ENCODE measurements at places on chromosomes 4 and X. TPM values are rescaled to one million over a fixed set of nuclear protein-coding genes. Genes with fewer than 3 reads are reported as not detected.

DNA sequence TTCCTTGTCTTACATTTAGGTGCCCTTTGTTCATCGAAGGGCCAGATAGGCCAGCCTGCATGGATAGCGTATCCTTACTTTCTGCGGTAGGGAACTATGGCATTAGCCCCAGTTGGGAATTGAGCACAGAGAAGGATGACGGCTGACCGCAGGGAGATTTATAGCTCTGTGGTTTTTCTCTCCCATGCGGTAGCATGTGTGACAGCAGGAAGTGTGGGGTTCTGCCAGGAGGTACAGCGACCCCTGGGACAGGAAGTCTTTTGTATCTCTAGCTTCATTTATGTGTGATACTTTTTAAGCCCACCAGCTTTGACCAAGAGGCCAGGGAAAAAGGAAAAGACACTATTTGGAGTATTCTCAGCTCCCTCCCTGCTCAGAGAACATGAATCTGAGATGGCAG lies 33.1 kb downstream of the GAB3 start:
- no peak overlapping the region for H3K27ac ChIP-seq
- no peaks in the 10 kb centered on the region for H3K36me3 ChIP-seq
- H3K4me1 ChIP-seq = peaks cover 34% of the 10 kb centered on the region

The ANOS1 gene
- 3.5 TPM for total RNA-seq

DNA sequence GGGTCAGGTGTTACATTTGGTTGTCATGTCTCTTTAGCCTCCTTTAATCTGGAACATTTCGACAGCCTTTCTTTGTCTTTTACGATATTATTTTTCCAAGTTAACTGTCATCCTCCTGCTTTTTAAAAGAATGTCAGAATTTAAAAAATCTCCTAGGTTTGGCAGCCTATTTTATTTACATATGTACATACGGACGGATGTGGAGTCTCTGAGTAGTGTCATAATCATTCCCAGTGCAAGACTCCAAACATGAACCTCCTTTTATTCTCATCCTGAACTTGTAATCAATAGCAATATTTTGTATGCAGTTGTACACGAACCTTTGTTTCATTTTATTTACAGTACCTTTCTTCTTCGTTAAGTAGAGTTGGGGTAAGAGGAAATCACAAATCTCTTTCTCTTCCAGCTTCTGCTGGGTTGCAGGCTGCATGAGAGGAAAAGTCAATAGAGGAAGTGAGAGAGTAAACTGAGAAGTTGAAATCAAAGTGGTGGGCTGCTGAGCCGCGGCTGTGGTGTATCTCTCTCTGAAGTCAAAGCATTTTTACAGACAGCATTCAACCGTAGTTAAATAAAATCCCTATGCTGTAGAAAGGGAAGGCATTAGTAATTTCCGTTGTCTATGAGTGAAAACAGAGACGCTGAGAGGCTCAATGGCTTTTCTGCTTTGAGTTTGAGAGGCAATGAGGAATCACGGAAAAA lies 53.9 kb upstream of the RPS6KA3 start:
- no peaks in the 10 kb centered on the region for H3K27me3 ChIP-seq
- no peaks in the 10 kb centered on the region for H3K36me3 ChIP-seq
- H3K4me1 ChIP-seq = no peaks in the 10 kb centered on the region
- no peak overlapping the region for H3K27ac ChIP-seq

- H3K4me3 ChIP-seq = no peak overlapping the region
- no peak for DNase-seq
- no peaks in the 10 kb centered on the region for H3K36me3 ChIP-seq
- no peak overlapping the region for H3K27ac ChIP-seq
Measured at GRCh38 chr4:89898304-89898716, 3.7 kb downstream of the MMRN1 start.

DNA sequence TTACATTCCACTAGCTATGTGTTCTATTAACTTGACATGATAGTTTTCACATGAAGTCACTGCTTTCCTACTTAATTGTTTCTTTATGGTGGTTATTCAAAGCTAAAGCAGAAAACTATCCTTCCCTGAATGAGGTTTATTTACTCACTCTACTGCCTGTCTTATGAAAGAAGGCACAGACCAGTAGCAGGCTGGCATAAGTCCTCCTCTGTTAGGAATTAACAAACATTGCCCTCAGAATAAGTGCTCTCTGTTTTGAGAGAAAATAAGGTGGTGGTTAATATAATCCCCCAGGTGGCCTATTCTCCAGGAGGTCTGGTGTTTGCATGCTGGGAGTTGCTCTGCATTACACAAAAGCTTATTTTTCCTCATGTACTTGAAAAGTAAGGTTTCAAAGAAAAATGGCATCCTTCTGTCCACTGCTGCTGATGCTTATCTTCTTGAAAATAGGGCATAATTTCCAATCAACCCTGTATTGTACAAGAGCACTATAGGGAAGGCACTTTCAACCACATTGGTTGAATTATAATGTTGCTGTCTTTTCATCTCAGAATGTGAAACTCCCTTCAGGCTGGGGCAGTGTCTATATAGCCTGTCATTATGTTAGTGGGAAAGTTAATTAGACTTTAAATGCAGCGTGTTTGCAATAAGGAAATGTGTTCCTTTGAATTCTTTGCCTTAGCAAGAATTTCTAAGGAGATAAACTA lies 119.7 kb upstream of the TBC1D9 start:
- peaks cover 18% of the 10 kb centered on the region for H3K4me1 ChIP-seq
- DNase-seq = peak; percentile 71
- no peak overlapping the region for H3K4me3 ChIP-seq
- H3K36me3 ChIP-seq = no peaks in the 10 kb centered on the region

- no peaks in the 10 kb centered on the region for H3K36me3 ChIP-seq
- no peak overlapping the region for H3K27ac ChIP-seq
- H3K4me1 ChIP-seq = no peaks in the 10 kb centered on the region
Measured at GRCh38 chrX:79195027-79195426, 50.5 kb downstream of the GPR174 start.

GRCh38 chr4:169620880-169621248 lies 486 bp downstream of the CLCN3 start:
- no peaks in the 10 kb centered on the region for H3K36me3 ChIP-seq
- no peaks in the 10 kb centered on the region for H3K27me3 ChIP-seq

The CT45A3 gene
- not detected for total RNA-seq

- H3K27me3 ChIP-seq = no peaks in the 10 kb centered on the region
- H3K36me3 ChIP-seq = peaks cover 14% of the 10 kb centered on the region
- no peak overlapping the region for H3K4me3 ChIP-seq
- H3K4me1 ChIP-seq = no peaks in the 10 kb centered on the region
Measured at GRCh38 chr4:152886201-152886600, 49.9 kb upstream of the FHDC1 start.

The PPP3CA gene
- total RNA-seq = 48.2 TPM

DNA sequence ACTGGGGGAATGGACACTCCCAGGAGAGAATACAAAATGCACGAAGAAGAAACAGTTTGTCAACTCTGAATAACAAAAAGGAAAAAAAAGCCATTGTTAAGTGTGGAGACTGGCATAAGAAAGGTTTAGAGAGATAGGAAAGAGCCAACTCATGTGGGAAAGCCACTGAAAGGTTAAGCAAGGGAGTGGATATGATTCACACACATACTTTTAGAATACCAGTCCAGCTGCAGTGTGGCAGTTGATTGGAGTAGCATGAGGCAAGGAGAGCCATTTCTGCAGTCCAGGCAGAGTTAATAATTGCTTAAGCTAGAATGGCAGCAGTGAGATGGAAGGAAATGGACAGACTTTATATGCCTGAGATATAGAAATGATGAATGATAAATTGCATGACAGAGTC lies 36.9 kb upstream of the ADAD1 start:
- no peaks in the 10 kb centered on the region for H3K27me3 ChIP-seq
- H3K27ac ChIP-seq = no peak overlapping the region

Data from SJSA1 (cell line).